ENCODE measurements at places on chromosomes 5 and 9. TPM values are rescaled to one million over a fixed set of nuclear protein-coding genes. Genes with fewer than 3 reads are reported as not detected.
A peak's percentile ranks its signal among the peaks of the same experiment; 100 is the strongest.

- no peak for DNase-seq
- no peaks in the 10 kb centered on the region for H3K4me1 ChIP-seq
- H3K4me3 ChIP-seq = no peak overlapping the region
- no peaks in the 10 kb centered on the region for H3K36me3 ChIP-seq
- no peaks in the 10 kb centered on the region for H3K27me3 ChIP-seq
Measured at GRCh38 chr5:143251190-143251589, 152.3 kb downstream of the NR3C1 start.

- peak; percentile 54 for DNase-seq
- H3K27ac ChIP-seq = no peak overlapping the region
- H3K27me3 ChIP-seq = no peaks in the 10 kb centered on the region
- peaks cover 25% of the 10 kb centered on the region for H3K4me1 ChIP-seq
Measured at GRCh38 chr9:5817862-5818261, 15.1 kb downstream of the ERMP1 start.

DNA sequence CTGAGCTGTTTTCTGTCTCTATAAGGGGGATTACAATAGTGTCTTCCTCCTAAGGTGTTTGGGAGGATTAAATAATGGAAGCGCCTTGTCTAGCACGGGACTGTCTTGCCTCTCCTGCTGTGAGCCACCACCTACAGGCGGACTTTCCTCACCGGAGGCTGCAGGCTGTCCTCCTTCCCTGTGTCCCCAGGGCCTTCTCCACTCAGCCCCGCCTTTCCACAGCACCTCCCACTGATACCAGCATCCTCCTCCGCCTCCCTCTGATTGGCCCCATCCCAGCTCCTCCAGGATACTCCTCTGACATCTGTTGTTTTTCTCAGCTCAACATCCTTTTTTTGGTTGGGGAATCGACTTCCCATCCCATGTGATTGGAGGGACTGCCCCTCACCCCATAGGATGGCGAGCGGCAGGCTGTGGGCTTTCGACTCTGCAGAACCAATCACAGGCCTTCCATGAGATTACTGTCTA is 851 bp upstream of the ZDHHC12 start:
- peaks cover 6% of the 10 kb centered on the region for H3K4me1 ChIP-seq
- H3K4me3 ChIP-seq = peak overlapping the region; percentile 50
- no peaks in the 10 kb centered on the region for H3K36me3 ChIP-seq
- peak overlapping the region; percentile 78 for H3K27ac ChIP-seq

- H3K4me3 ChIP-seq = no peak overlapping the region
- DNase-seq = no peak
- H3K4me1 ChIP-seq = no peaks in the 10 kb centered on the region
- no peaks in the 10 kb centered on the region for H3K36me3 ChIP-seq
- H3K27ac ChIP-seq = no peak overlapping the region
- no peaks in the 10 kb centered on the region for H3K27me3 ChIP-seq
Measured at GRCh38 chr9:30048396-30048795, 2336.0 kb upstream of the ACO1 start.

DNA sequence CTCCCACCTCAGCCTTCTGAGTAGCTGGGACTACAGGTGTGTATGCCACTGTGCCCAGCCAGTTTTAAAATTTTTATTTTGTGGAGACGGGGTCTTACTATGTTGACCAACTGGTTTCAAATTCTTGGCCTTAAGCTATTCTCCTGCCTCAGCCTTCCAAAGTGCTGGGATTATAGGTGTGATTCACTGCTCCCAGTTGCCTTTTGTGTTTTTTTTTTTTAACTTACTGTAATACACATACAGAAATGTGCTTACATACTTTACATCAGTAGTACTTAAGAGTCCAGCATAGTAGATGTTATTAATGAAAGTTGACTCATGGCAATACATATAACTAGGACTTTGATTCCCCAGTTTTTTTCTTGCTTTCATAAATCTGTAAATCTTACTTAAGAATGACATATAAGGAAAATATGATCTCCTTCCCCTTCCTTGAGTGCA is 4.7 kb downstream of the MAN2A1 start:
- H3K4me3 ChIP-seq = no peak overlapping the region
- no peaks in the 10 kb centered on the region for H3K36me3 ChIP-seq
- DNase-seq = no peak
- H3K27me3 ChIP-seq = no peaks in the 10 kb centered on the region

DNA sequence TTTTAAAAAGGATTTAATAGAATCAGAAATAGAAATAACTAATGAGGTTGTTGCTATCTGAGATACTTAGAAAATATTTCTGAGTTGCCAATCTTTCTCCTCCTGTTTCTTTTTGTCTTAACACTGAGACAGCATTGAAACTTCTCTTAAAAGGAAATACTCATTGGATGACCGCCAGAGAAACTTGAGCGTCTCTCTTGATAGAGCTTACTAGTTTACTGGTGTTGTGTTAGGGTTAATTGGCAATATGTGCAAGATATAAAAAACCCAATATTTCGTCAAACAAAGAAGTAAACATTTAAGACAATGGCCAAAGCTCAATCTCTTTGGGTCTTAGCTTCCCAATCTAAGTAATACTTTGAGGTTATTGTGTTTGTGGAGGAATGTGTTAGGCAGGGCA is 176.4 kb upstream of the CHD1 start:
- no peak overlapping the region for H3K27ac ChIP-seq
- no peak for DNase-seq
- H3K36me3 ChIP-seq = no peaks in the 10 kb centered on the region
- no peaks in the 10 kb centered on the region for H3K27me3 ChIP-seq
- no peaks in the 10 kb centered on the region for H3K4me1 ChIP-seq
- no peak overlapping the region for H3K4me3 ChIP-seq

DNA sequence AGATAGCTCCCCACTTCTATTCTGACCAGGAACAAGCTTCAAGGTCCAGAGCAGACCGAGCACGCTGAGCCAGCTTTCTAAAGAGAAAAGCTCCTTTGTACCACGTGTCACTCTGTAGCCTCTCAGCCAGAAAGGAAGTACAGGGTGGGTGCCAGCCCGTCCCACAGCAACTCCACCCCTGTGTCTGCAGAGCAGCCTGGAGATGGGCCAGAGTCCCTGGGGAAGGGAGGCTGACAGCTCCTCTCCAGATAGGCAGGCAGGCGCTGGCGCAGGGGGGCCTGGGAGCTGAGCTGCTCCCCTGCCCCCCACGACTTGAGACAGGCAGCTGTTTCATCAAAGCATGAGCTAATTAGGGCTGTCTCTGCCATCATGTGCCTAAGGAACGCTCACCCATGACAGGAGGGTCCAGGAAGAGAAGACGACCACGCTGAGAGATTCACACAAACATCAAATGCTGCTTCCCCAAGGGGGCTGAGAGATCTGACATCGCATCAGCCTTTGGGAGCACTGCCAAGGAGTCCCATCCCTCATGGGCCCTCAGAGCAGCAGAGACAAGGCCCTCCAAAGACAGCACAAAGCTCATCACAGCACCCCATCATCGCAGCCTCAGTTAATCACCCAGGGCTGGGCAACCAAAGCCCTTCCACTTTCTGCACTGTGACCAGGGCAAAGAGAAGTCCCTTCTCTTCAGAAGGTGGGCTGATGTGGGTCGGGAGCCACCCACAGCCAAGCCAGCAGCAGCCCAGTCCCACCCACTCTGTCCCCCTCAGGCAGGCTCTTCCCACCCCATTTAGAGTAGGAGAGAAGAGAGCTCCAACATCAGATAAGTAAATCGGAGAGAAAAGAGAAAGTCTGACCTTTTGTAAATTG is 78.5 kb upstream of the LRRTM2 start:
- peak overlapping the region; percentile 84 for H3K27ac ChIP-seq
- peaks cover 48% of the 10 kb centered on the region for H3K4me1 ChIP-seq
- DNase-seq = peak; percentile 96
- H3K4me3 ChIP-seq = no peak overlapping the region
- no peaks in the 10 kb centered on the region for H3K27me3 ChIP-seq
- no peaks in the 10 kb centered on the region for H3K36me3 ChIP-seq

DNA sequence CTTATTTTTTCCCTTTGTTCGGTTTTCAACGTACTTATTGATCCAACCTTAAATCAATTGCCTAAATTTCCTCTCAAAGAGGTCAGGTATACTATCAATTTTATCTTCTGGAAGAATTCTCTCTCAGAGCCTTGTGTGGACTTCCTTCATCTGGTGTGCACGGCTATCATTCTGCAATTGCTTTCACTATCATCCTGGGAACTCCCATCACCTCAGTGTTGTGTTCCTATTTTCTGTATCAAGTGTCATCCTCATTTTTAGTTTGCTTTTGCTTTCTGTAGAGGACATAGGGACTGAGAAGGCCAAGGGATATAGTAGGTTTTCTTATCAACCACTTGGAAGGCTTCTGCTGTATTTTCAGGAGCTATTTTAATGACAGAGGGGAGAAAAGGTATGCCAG is 11.3 kb downstream of the STOM start:
- no peak overlapping the region for H3K4me3 ChIP-seq
- no peaks in the 10 kb centered on the region for H3K27me3 ChIP-seq

DNA sequence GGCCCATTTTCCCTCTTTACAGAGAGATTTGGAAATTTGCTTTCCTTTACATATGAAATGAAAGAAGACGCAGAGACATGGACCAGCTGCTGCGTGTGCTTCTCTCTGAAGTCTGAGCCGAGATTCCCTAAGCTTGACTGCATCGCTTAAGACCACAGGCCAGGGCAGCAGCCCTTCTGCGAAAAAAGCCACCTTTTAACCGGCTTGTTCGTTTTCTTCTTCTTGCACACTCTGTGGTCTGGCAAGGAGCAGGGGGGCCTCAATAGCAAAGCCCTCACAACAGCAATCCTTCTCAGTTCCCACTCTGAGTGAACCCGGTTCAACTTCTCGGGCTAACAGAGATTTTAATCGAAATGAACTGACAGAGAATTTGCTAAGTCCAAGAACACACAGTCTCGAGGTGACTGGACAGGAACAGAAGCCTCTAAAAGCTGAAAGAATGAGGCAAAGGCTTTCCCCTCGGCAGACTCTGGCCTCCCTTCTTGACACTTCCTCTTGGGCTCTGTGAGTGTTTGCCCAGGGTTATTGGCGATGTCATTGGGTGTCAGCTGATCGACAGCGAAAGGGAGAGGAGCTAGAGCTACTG is 512.9 kb upstream of the KLF4 start:
- no peak overlapping the region for H3K4me3 ChIP-seq
- H3K27ac ChIP-seq = no peak overlapping the region
- DNase-seq = peak; percentile 17
- H3K36me3 ChIP-seq = no peaks in the 10 kb centered on the region
- H3K27me3 ChIP-seq = no peaks in the 10 kb centered on the region

GRCh38 chr9:31471010-31471409 is 913.4 kb upstream of the ACO1 start:
- H3K27ac ChIP-seq = no peak overlapping the region
- no peaks in the 10 kb centered on the region for H3K4me1 ChIP-seq
- H3K27me3 ChIP-seq = no peaks in the 10 kb centered on the region

DNA sequence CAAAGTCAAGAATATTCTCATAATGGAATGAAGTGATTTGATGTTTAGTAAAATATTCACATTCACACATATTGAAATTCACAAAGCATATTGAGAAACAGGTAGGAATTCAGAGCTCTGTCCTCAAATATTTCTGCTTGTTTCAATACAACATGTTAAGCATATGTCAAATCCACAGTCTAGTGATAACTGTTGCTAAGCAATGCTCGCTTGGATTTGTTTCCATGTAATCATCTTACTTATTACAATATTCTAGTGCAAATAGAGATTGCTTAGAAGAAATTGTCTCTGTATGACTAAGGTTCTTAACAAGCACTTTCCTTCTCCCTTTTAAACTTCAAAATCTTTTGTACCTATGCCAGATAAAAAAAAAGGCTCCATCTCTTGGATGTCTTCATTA is 995.7 kb downstream of the CDH18 start:
- no peak overlapping the region for H3K27ac ChIP-seq
- no peak overlapping the region for H3K4me3 ChIP-seq
- no peaks in the 10 kb centered on the region for H3K36me3 ChIP-seq

DNA sequence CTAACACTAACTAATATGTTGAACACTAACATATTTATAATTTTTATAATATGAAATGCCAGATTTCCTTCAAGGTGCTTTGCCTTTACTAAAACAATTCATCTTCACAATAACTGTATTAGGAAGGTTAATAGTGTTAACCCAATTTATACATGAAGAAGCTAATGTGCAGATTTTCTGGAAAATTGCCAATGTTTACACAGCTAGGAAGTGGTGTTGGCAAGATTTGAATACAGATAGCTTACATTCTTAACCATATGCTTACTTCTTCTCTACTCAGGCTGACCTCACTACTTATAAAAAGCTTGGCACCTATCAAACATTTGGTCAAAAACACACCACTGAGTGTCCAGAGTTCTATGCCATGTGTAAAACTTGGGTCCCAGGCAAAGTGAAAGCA is 445.4 kb upstream of the ITGA1 start:
- no peak for DNase-seq
- H3K4me3 ChIP-seq = no peak overlapping the region
- H3K36me3 ChIP-seq = no peaks in the 10 kb centered on the region
- no peaks in the 10 kb centered on the region for H3K4me1 ChIP-seq

DNA sequence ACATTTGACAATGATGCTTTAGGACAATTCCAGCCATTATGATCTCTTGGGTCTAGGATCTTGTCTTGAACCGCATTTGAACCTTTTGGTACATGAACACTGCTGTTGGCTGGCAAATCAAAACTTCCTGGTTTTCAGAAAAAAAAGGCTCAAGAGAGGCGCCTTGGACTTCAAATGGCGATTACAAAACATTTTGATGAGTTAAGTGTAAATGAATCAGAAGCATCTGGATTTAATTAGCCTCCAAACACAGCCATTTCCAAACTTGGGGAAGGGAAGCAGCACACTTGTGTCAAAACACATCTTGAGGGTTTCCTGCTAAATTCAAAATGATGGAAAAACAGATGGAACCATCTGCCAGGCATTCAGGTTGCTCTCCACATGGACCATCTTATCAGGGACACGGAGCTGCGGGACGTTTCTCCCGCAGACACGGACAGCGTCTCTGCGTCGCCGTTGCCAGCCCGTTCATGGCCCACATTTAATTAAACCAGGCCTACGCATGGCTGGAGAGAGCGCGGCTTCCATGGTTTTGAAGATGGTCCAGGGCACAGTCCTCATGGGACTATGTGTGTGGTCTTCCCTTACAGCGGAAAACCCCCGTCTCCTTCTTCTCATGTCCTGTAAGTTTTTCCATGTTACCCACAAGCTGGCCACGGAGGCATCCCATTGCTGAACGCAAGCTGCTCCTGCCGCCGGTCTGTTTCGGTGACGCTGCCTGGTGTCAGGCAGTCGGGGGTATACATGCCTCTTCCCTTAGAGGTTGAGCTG is 55.8 kb upstream of the PTCH1 start:
- no peaks in the 10 kb centered on the region for H3K36me3 ChIP-seq
- no peaks in the 10 kb centered on the region for H3K4me1 ChIP-seq
- no peaks in the 10 kb centered on the region for H3K27me3 ChIP-seq
- no peak for DNase-seq
- no peak overlapping the region for H3K4me3 ChIP-seq
- H3K27ac ChIP-seq = no peak overlapping the region

The FBP2 gene
- total RNA-seq = 0.74 TPM

The BARHL1 gene
- total RNA-seq = not detected

The SRD5A1 gene
- total RNA-seq = 9.1 TPM

The LCN2 gene
- 1.2 TPM for total RNA-seq

The PRRT1B gene
- total RNA-seq = not detected

The ADGRD2 gene
- 0.39 TPM for total RNA-seq

The URM1 gene
- total RNA-seq = 51.0 TPM
